ENCODE measurements at places on chromosomes 3 and 15. TPM values are rescaled to one million over a fixed set of nuclear protein-coding genes. Genes with fewer than 3 reads are reported as not detected.

The NLGN1 gene
- not detected for total RNA-seq

- no peak overlapping the region for H3K4me3 ChIP-seq
- no peaks in the 10 kb centered on the region for H3K36me3 ChIP-seq
- no peak for DNase-seq
- H3K27ac ChIP-seq: no peak overlapping the region
These were observed 48.4 kb upstream of the LIMD1 start for GRCh38 chr3:45546126-45546620.

DNA sequence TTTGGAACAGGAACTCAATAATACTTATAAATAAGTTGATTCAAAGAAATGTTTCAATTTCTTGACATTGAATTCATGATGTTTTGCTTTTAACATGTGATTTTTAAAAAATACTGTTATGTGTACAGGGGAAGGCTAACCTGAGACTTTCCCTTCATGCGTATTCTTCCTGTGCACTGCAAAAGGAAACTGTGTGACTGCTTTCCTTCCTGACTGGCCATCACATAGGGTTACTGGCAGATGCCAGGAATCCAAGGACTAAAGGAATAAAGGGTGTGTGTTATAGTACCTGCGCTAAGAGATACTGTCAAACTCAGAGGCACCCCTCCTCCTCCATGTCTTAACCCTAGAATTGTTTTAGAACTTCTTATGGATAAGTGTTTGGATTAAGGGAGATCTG is 236.0 kb downstream of the UBE2E2 start:
- H3K4me3 ChIP-seq: no peak overlapping the region
- H3K27me3 ChIP-seq: peaks cover 25% of the 10 kb centered on the region
- no peaks in the 10 kb centered on the region for H3K36me3 ChIP-seq
- peaks cover 33% of the 10 kb centered on the region for H3K4me1 ChIP-seq
- no peak for DNase-seq

The ACKR2 gene
- total RNA-seq: 0.44 TPM

GRCh38 chr3:190105876-190106275 is 14.8 kb downstream of the P3H2 start:
- H3K36me3 ChIP-seq: no peaks in the 10 kb centered on the region
- no peak overlapping the region for H3K4me3 ChIP-seq
- H3K4me1 ChIP-seq: peaks cover 3% of the 10 kb centered on the region
- H3K27me3 ChIP-seq: peaks cover 38% of the 10 kb centered on the region

The ZPLD1 gene
- total RNA-seq: not detected

The CA12 gene
- 0.46 TPM for total RNA-seq

The C3orf80 gene
- total RNA-seq: 0.25 TPM

- no peaks in the 10 kb centered on the region for H3K36me3 ChIP-seq
- no peak for DNase-seq
- no peaks in the 10 kb centered on the region for H3K4me1 ChIP-seq
- no peak overlapping the region for H3K27ac ChIP-seq
- no peaks in the 10 kb centered on the region for H3K27me3 ChIP-seq
These were observed 120.6 kb downstream of the CPNE4 start for GRCh38 chr3:131914090-131914691.

DNA sequence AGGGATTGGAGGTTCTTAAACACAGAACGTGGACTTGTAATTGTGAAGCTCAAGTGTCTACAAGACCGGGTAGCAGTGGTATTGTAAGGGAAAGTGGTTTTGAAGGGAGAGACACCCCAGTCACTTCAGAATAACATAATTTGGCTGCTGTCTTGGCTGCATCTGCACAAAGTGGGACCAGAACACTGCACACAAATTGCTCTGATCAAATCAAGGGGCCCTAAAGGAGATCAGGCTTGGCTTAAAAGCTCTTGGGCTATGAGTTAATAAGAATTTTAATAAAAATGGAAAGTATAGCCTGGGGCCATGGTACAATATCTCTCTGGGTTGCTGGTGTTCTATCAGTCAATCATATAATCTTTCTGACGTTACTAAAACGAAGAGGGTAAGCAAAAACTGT is 356.1 kb upstream of the ICE2 start:
- H3K4me3 ChIP-seq: no peak overlapping the region
- H3K27ac ChIP-seq: no peak overlapping the region
- peaks cover 68% of the 10 kb centered on the region for H3K27me3 ChIP-seq
- peaks cover 12% of the 10 kb centered on the region for H3K4me1 ChIP-seq
- no peaks in the 10 kb centered on the region for H3K36me3 ChIP-seq

DNA sequence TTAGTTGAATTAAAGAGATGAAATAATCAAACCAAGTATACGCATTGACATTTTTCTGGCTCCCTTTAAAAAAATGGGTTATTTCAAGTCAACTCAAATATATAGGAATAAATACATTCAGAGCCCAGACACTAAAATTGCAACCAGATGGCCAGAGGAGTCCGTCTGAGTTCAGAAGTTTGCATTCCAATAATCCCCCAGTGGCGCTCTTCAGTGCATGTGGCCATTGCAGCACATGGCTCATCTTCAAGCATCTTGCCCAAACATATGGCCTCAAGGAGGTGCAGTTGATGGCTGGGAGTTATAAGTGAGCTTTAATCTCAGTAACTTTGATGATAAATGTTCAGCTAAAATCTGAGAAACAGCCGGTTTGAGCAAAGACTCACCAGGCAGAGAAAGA is 295.8 kb upstream of the LRRN1 start:
- DNase-seq: no peak
- H3K27ac ChIP-seq: no peak overlapping the region
- no peaks in the 10 kb centered on the region for H3K27me3 ChIP-seq
- H3K4me3 ChIP-seq: no peak overlapping the region
- no peaks in the 10 kb centered on the region for H3K4me1 ChIP-seq

The CDC25A gene
- total RNA-seq: 39.1 TPM

DNA sequence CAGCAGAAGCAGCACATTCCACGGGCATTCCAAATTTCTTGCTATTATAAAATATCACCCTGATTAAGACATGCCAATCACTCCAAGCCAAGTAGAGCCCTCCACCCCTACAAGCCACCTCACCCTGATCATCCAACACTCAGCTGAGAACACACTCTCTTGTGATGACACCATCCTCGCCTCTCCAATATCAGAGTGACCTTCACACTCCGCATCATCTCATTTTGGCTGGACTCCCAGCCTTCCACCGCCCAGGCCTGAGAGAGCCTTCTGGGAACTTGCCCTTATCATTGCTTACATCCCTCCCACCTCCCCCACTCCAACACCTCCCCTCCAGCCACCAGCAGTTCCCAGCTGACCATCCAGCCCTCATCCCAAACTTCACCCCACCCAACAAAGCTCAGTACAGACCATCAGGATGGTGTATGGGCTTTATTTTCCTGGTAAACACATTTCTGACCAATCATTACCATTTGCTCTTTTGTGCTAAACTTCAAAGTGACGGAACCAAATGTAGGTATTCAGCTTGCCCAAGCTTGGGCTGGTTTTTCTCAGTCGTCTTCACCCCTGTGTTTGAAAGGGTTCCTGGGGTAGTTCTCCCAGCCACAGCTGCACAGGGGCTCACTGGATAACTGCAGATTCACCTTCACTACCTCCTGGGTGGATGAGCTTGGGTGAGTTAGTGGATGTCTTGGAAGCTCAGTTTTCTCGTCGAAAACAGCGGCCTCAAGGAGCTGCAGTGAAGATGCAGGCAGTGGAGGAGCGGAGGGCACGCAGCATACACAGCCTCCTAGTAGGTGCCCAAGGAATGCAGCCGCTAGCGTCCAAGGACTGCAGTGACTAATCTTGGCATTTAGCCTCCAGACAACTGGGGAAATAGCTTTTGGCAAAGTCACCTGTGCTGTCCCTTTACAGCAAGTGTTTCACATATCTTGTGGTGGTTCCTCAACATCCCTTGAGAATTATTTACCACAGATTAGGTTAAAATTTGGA is 115.1 kb downstream of the LIPC start:
- H3K4me1 ChIP-seq: peaks cover 49% of the 10 kb centered on the region
- no peak for DNase-seq
- no peaks in the 10 kb centered on the region for H3K27me3 ChIP-seq

GRCh38 chr3:129526121-129526900 is 2.1 kb upstream of the RHO start:
- H3K27ac ChIP-seq: no peak overlapping the region
- no peaks in the 10 kb centered on the region for H3K27me3 ChIP-seq
- H3K36me3 ChIP-seq: no peaks in the 10 kb centered on the region

The SPINT1 gene
- total RNA-seq: 22.5 TPM

The KIF23 gene
- 46.8 TPM for total RNA-seq

The PGBD4 gene
- total RNA-seq: 3.4 TPM

GRCh38 chr3:23810343-23811184 is 4.8 kb downstream of the UBE2E1 start:
- H3K27me3 ChIP-seq: peaks cover under 1% of the 10 kb centered on the region
- peak overlapping the region; percentile 97 for H3K4me3 ChIP-seq
- peaks cover 56% of the 10 kb centered on the region for H3K4me1 ChIP-seq

GRCh38 chr3:195356151-195357086 is 85.5 kb upstream of the XXYLT1 start:
- H3K27me3 ChIP-seq: no peaks in the 10 kb centered on the region
- peaks cover 46% of the 10 kb centered on the region for H3K36me3 ChIP-seq
- no peak overlapping the region for H3K27ac ChIP-seq
- H3K4me1 ChIP-seq: peaks cover 13% of the 10 kb centered on the region
- DNase-seq: no peak
- H3K4me3 ChIP-seq: no peak overlapping the region

DNA sequence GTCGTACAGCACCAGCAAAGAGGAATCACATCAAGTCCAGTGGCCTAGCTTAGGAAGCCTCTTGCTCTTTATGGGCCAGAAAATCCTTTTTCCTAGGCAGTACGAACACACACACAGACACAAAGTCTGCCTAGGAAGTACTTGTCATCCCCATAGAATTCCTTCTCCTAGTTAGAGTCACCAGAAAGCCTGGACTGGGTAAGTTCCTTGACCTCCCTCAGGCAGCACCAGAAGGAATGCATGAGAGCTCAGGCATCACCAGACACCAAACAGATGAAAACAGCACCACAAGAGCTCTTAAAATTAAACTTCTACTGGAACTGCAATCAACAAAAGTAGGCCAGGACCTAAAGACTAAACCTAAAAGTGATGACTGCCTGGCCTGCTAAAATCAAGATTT is 192.9 kb upstream of the CCDC54 start:
- no peaks in the 10 kb centered on the region for H3K36me3 ChIP-seq
- H3K27ac ChIP-seq: no peak overlapping the region
- DNase-seq: no peak
- no peaks in the 10 kb centered on the region for H3K4me1 ChIP-seq

- no peak for DNase-seq
- peaks cover 21% of the 10 kb centered on the region for H3K4me1 ChIP-seq
- no peak overlapping the region for H3K27ac ChIP-seq
These were observed 84.6 kb downstream of the HCN4 start for GRCh38 chr15:73284090-73284716.

The PCOLCE2 gene
- not detected for total RNA-seq

DNA sequence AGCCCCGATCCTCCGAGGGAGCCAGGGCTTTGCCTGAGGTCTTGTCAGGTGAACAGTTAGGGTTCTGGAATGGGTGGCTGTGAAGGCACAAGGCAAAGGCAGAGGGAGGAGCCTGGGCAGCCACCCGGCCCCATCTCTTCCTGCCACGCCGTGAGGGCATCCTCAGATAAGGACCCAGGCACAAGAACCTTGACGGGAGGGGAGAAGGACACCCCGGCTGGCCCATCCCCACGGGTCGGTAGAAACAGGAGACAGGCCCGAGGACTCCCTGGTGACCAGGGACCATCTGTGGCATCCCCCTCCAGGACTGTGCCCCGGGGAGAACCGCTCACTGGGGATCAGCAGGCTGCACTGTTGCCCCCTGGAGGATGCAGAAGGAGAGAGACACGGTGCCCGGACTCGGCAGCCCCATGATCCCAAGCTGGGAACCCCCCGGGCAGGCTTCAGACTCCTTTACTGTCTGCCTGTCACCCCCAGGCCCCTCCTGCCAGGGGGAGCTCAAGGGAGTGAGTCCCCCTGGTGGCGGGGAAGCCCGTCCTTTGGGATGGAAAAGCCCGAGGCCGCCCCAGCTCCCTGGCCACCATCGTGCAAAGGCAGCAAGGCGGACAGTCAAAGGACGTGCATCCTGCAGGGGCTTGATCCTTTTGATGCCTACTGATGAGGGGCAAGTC is 12.3 kb upstream of the PCSK6 start:
- peak overlapping the region; percentile 60 for H3K4me3 ChIP-seq
- no peaks in the 10 kb centered on the region for H3K36me3 ChIP-seq
- peak; percentile 31 for DNase-seq

The SERPINI2 gene
- total RNA-seq: not detected

- H3K27ac ChIP-seq: peak overlapping the region; percentile 91
- H3K4me1 ChIP-seq: peaks cover 80% of the 10 kb centered on the region
- H3K4me3 ChIP-seq: peak overlapping the region; percentile 27
- H3K36me3 ChIP-seq: peaks cover 89% of the 10 kb centered on the region
- no peak for DNase-seq
- no peaks in the 10 kb centered on the region for H3K27me3 ChIP-seq
These were observed 40.1 kb upstream of the CD47 start for GRCh38 chr3:108130701-108131474.

The HACD3 gene
- total RNA-seq: 39.1 TPM

DNA sequence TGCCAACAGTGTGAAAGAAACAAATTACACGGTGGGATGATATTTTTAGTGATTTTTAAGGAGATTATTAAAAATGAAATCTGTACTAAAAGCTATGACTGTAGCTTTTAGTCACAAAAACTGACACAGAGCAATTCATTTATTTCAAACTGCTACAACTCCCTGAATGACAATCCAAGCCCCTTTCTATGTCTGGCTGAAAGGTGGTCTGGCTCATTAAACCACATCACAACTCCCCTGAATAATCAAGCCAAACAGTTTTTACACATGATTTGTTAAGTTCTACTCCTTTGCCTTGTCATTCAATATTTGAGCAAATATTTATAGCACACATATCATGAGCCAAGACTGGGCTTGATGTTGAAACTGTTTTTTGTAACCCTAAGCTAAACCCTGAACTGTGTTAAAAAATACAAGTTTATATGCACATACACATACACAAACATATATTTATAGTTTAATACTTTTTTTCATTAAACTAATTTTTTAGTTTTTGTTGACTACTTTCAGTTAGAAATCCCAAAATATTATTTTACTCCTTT is 125.5 kb downstream of the RBMS3 start:
- no peak overlapping the region for H3K27ac ChIP-seq
- no peak for DNase-seq

The SPINK8 gene
- not detected for total RNA-seq
